ENCODE measurements at places on chromosomes 3 and 15.
A peak's percentile ranks its signal among the peaks of the same experiment; 100 is the strongest.

- DNase-seq = no peak
These were observed 994.0 kb upstream of the SEMA6D start for GRCh38 chr15:46723308-46723707.

DNA sequence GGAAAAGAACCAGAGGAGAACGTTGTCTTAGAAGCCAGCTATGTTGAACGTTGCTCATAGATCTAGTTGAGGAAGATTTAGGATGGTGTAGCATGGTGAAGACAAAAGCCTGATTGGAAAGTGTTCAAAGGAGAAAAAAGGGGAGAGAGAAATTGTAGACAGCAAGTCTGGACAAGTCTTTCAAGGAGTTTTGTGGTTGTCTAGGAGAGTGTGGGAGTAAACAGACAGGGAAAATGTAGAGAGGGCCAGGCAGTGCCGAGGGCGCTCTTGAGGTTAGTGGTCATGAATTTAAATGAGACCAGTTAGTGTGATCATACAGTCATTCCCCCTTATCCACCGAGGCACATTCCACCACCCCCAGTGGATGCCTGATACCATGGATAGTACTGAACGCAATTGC lies 167.5 kb upstream of the IL12A start:
- no peak for DNase-seq

DNA sequence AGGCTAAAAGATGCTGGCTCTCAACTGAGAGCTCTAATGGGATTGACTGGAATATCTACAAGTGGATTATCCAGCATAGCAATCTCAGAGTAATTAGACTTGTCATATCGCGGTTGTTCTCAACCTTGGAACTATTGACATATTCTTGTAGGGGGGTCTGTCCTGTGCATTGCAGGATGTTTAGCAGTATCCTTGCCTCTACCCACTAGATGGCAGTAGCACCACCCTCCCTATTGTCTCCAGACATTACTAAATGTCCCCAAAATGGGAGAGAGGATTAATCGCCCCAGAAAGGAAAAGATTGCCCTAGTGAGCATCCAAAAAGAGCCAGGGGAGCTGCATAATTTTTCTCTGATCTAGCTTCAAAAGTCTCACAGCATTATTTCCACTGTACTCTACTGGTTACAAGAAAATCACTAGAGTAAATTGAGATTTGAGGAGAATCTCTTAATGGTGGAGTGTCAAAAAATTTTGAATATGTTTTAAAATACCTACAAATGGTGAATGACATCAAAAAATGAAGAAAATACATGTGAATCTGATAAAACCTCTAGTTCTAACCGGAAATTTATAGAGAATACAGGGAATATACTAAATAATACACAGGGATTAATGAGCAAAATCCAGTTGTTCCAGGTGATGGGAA lies 388.2 kb upstream of the AGTR1 start:
- no peak for DNase-seq

GRCh38 chr3:102673271-102674115 lies 238.7 kb downstream of the ZPLD1 start:
- peak; percentile 51 for DNase-seq

GRCh38 chr3:9779075-9779593 lies 9.4 kb upstream of the CAMK1 start:
- no peak for DNase-seq

Data from activated naive CD8-positive, alpha-beta T cell treated with anti-CD3 and anti-CD28 coated beads, Interleukin-2, amount 10 ng/mL, durations not matched to agents 7 days and 5 days (primary cell).